Stimulated activated CD4-positive, alpha-beta T cell treated with anti-CD3 and anti-CD28 coated beads, TNF-alpha, amount 100 ng/mL, for 24 hours (primary cell): ENCODE measurements at places on chromosomes 6 and 20.

GRCh38 chr6:34496103-34496685 lies 30.3 kb downstream of the PACSIN1 start:
- no peak for DNase-seq

GRCh38 chr6:6676910-6677441 lies 88.5 kb downstream of the LY86 start:
- peak; percentile 65 for DNase-seq

DNA sequence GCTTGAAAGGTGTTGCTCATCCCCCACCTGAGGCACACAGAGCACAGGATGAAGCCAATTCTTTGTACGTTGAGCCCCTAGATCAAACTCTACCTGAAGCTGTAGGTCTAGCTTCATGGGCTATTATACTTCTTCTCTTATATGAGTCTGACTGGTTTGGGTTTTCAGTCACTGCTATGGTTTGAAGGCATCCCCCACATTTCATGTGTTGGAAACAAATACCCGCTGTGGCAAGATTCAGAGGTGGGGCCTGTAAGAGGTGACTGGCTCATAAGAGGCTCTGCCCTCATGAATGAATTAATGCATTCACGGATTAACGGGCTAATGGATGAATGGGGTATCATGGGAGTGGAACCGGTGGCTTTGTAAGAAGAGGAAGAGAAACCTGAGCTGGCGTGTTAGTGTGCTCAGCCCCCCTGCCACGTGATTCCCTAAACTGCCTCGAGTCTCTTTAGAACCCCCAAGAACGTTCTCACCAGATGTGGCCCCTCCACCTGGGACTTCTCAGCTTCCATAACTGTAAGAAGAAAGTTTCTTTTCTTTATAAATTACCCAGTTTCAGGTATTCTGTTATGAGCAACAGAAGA lies 39.2 kb downstream of the PREX1 start:
- no peak for DNase-seq

DNA sequence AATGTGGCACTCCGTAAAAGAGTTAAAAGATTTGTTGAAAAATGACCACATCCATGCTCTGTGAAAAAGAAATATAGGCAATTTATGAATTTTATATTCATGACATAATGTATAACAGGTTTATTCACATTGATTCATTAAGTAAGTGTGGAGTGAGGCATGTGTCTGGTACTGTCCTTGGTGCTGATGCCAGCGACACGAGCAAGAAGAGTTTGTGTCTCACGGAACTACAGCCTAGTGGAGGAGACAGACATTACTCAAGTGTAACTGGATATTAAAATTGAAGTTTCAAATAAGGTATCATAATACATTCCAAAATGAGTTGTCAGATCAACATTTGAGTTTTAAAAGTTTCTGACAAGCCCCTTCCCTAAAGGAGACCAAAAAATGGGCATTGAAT lies 158.2 kb upstream of the PRND start:
- no peak for DNase-seq

- no peak for DNase-seq
These were observed 244.9 kb downstream of the THBS2 start for GRCh38 chr6:169008641-169009257.

DNA sequence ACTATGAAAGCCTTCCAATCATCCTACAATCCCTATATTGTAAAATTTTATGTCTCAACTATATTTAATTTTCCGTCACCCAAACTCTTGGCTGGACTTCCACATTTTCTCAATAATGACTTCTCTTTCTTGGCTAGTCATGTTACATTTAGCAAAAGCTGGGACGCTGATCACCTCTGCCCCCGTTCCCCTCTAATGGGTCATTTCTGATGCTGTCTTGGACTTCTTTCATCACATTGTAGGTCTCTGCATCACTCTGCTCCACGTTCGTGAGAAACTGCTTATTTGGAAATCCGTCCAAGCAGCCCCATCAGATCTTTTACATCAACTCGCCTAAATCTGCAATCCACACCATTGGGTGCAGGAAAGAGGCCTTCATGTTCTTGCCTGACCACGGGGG lies 203.8 kb downstream of the MYLK4 start:
- no peak for DNase-seq

- no peak for DNase-seq
These were observed 157.5 kb downstream of the UNC5CL start for GRCh38 chr6:40881501-40881900.

DNA sequence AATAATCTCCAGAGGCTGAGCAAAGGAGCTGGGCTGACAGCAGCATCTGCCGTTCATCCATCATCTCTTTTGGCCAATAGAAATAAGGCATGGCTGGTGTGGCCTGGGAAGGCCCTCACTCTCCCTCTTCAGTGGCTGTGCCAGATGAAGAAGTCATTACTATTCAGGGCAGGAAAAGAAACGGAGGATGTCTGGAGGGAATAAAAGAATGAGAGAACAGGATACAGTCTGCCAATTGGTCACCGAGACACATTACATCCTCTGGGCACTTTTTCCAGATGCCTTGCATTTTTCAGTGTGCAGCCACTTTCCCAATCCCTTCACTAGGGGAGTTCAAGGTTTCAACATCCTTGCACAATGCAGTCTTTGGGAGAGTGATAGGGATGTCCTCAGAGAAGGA lies 32.2 kb upstream of the VGLL2 start:
- DNase-seq = no peak

DNA sequence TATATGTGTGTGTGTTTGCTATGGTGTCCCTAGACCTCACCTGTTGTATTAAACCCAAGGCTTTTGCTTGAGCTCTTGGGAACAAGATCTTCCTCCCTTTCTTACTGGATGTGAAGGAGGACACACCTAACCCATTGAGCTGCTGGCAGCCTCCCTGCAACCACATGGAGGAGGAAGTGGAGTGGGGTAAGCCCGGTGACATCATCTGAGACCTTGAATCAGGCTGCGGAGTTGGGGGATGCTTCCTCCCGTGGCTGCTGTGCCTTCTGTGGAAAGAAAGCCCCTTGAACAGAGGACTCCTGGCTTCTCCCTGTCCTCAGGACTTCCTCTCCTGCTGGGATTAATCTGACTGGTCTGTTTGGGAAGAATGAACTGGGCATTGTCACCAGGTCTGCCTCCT lies 3.3 kb downstream of the CST11 start:
- DNase-seq = no peak

- no peak for DNase-seq
These were observed 10.6 kb upstream of the TTLL2 start for GRCh38 chr6:167314180-167314821.

DNA sequence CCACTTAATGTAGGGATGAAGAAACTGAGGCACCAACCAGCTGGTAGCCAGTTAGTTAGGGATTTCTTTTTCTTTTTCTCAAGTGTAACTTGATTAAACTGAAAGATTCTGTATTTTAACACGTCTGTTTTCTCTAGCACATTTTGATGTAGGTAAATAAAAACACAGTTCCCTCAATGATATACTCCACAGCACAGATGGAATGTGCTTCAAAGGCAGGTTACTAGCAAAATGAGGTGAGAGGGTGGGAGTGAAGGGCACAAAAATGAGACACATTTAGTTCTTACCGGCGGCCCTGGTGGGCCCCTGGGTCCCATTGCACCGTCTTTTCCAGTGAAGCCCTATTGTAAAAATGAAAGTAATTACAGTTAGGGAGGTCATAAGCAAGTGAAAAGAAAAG lies 108.9 kb downstream of the COL12A1 start:
- DNase-seq = no peak

- DNase-seq = no peak
These were observed 18.9 kb downstream of the C6orf132 start for GRCh38 chr6:42123379-42124103.

DNA sequence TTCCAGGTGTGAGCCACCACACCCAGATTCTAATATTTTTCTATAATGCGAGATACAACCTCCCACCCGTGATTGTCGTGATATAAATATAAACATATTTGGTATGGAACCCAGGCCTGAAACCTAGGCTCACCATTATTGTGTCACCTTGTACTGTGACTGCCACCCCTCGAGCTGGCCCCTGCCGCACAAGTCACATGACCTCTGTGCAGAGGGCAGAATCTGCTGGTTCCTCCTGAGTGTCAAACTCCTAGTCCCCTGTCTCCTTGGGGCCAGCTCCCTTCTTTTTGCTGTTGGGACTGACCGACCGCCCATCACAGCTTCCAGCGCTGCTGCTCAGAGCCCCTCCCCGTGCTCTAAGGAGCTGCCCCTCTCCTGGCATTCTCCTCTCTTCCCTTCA lies 86.4 kb downstream of the RSPH3 start:
- DNase-seq = no peak

DNA sequence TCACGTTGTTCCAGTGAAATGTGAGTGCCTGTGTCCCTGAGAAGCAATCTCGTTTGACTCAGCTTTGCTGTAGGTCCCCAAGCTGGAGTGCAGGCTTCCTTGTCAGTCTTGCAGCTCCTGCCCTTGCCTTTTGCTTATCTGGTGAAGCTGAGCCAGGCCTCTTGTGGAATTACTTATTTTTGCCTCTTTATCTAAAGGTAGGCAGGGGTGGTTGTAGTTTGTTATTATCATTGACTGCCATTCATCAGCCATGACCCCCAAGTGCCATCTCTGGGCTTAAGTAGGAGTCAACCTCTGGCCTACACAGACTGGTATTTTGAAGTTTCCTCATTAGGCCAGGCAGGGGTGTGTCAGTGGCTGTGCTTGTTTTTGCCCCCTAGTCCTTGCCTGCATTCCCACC lies 2.1 kb downstream of the TMEM14B start:
- no peak for DNase-seq

DNA sequence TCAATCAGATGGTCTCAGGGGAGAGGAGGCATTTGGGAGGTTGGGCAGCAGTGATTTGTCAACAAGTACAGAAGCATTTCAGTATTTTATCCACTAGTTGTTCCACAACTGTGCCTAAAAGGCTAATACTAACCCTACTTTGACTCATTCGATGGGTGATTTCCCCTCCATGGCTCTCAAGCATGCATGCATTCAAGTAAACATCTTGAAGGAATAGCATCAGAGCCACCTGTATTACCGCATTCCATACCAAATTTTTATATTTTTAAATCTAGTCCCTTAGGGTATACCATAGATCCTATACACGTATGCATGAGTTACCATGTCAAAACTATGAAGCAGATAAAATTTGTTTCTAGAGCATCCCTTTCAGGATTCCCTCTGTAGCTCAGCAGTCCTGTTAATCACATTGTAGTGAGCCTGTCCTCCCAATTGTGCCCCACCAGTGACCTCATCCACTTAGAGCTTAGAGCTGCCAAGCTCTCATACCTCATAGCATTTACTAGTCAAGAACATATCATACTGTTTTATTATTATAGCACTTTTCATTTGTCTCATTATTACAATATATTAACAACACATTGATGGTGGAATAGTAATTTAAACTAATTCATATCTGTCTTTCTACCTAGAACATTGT lies 213.8 kb downstream of the LAMA2 start:
- no peak for DNase-seq

- DNase-seq = peak; percentile 78
These were observed 30.6 kb upstream of the ZNF184 start for GRCh38 chr6:27503436-27504030.

GRCh38 chr6:25960734-25961133 lies 1.9 kb upstream of the TRIM38 start:
- peak; percentile 44 for DNase-seq

GRCh38 chr20:47540443-47541354 lies 39.0 kb downstream of the NCOA3 start:
- no peak for DNase-seq

- no peak for DNase-seq
These were observed 187.7 kb downstream of the SOD2 start for GRCh38 chr6:159505140-159505922.

DNA sequence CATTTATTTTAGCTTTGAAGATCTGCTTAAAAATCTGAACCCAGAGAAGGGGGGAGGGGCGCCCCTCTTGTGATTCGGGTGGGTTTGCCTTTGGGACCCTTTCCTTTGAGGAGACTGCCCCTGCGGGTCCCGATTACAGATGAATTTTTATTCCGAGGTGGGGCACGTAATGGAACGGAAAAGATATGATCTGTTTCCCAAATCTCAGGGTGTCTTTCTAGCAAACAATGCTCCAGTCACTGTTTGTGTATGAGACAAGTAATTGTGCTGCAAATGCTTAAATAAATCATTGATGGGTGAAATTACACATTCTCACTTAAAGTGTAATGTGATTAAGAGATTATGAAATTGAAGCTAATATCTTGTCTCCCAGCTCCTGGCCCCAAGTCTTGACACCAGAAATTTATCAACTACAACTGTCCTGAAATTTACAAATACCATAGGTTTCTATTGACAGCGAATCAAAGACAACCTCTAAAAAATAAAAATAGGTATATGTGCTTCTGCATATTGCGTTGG lies 30.7 kb downstream of the TFAP2A start:
- no peak for DNase-seq

DNA sequence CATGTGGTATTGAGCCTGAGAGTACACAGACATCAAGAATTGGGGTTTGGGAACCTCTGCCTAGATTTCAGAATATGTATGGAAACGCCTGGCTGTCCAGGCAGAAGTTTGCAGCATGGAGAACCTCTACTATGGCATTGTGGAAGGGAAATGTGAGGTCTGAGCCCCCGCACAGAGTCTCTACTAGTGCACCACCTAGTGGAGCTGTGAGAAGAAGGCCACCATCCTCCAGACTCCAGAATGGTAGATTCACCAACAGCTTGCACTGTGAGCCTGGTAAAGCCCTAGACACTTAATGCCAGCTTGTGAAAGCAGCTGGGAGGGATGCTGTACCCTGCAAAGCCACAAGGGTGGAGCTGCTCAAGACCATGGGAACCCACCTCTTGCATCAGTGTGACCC lies 658.2 kb downstream of the HACE1 start:
- no peak for DNase-seq

- DNase-seq = no peak
These were observed 717 bp upstream of the ASF1A start for GRCh38 chr6:118893064-118893806.

GRCh38 chr20:18926965-18927364 lies 113.4 kb downstream of the SCP2D1 start:
- DNase-seq = no peak
